ENCODE measurements at places on chromosomes 1 and 21.

DNA sequence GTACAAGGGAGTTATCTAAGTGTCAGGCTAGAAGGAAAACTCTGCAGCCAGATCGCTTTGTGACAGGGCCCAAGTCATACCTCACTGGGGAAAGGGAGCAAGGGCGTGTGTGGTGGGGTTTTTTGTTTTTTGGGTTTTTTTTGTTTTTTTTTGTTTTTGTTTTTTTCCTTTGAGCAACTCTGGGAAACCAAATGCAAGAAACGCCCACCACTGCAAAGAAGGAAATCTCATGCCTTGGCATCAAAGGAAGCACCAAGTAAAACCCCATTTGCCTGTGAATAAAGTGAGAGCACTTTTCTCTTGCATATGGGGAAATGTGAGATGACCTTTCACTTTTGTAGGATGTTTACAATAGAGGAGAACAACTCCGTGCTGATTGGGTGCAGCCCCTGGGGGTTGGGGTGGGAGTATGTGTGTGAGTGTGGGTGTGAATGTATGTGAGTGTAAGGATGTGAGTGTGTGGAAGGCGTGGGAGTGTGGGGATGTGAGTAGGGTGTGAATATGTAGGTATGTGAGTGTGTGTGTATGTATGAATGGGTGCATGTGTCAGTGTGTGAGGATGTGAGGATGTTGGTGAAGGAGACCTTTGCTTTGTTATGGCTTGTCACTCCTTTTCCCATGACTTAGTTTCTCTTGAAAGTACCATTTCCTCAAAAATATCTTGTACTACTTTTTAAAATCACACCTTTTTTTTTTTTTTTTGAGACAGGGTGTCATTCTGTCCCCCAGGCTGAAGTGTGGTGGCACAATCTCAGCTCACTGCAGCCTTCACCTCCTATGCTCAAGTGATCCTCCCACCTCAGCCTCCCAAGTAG is 34.6 kb downstream of the IL12RB2 start:
- DNase-seq, result no peak

DNA sequence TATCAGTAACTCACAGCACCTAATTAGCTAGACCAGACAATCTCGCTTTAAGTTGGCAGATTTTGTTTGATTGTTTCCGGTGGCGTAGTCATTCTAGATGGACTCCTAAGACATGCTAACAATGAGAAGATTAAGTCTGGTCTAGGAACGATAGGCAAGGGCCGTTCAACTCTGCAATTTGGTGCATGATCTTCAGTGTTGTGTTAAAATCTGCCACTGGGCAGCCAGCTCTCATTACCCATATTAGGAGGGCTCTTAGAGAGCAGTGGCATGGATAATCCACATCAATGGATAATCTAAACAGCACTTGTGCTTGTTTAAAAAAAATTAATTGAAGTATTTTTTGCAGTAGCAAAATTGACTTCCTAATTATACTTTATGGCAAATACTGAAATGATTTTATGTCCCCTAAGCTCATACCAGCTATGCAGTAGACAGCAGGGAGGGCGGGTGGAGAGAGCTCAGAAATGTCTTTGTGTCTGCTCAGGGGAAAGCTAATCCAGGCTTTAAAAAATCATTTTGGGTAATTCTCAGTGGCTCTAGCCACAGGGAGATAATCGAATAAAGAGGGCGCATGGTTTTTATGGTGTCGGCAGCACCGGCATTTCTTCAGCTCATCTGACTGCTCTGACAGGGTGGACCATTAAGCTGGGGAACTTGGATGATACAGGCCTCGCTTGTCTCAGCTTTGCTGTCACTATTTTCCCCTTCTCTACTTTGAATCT is 48.5 kb upstream of the IKBKE start:
- DNase-seq, result no peak

DNA sequence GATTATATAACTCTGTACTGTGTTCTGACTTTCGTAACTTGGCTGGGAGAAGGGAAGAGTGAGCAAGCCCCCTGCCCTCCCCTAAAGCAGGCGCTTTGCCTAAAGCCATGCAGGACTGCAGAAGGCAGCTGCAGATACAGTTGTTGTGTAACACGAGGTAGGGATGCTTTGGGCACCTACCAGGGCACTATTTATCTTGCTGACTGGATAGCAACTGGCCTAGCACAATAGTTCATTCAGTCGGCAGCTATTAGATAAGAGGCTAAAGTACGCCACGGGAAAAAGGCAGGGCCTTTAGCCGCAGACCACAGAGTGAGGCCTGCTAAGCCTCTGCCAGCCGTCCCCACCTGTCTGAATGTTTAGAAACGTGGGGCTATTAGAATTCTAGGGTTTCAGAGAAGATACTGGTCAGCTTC is 80.9 kb downstream of the TTC3 start:
- no peak for DNase-seq

- no peak for DNase-seq
Measured at GRCh38 chr21:44473915-44474555, 18.7 kb downstream of the LRRC3 start.

DNA sequence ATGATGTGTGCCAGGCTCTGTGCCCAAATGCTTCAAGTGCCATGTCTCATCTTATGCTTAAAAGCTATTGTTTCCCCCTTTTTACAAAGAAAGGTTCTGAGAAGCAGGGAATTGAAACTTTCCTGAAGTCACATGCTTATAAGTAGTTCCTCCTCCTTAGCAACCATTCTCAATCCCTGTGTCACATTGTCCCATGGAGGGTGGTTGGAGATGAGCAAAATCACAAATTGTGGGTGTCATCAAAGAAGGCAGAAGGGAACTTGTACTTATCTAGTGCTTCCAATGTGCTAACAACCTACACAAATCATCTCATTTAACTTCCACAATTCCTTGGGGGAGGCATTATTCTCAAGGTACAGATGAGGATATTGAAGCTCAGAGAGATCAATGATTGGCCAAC is 10.1 kb upstream of the ERICH3 start:
- no peak for DNase-seq

DNA sequence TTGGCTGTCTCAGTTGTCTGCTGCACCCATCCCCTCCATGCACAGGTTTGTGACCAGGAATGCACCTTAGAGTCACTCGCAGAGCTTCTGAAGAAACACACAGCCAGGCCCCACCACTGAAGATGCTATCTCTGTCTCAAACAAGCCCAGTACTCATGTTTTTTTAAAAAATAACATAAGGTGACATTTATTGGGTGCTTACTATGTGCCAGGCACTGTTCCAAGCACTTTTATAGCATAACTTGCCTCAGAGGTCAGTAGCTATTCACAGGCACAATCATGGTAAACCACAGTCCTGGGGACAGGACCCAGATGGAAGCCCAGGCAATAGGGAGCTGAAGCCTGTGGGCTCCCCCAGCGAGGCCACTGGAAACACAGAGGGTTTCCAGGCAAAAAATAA is 8.8 kb upstream of the ATP13A2 start:
- DNase-seq, result no peak
